ENCODE measurements at places on chromosomes 11 and 22.

GRCh38 chr11:33582636-33583325 lies 117.8 kb downstream of the C11orf91 start:
- DNase-seq, result no peak

DNA sequence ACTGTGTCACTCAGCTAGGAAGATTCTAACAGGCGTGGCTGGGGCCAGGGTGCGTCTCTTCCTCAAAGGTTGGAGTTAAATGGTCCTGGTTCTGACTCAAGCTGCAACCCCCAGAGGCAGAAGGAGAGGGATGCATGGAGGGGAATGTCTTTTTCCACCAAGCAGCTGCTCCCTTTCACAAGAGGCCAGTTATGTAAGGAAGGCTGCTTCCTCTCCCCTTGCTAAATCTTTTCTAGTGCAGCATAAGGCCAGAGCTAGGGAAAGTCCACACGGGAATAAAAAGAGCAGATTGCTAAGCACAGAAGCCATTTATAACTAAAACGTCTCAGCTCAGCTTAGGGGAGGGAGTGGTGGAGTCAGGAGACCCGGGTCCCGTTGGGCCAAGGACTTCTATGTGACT lies 10.0 kb downstream of the PVALB start:
- DNase-seq, result no peak

GRCh38 chr22:24585461-24585860 lies 7.4 kb downstream of the LRRC75B start:
- DNase-seq, result no peak

DNA sequence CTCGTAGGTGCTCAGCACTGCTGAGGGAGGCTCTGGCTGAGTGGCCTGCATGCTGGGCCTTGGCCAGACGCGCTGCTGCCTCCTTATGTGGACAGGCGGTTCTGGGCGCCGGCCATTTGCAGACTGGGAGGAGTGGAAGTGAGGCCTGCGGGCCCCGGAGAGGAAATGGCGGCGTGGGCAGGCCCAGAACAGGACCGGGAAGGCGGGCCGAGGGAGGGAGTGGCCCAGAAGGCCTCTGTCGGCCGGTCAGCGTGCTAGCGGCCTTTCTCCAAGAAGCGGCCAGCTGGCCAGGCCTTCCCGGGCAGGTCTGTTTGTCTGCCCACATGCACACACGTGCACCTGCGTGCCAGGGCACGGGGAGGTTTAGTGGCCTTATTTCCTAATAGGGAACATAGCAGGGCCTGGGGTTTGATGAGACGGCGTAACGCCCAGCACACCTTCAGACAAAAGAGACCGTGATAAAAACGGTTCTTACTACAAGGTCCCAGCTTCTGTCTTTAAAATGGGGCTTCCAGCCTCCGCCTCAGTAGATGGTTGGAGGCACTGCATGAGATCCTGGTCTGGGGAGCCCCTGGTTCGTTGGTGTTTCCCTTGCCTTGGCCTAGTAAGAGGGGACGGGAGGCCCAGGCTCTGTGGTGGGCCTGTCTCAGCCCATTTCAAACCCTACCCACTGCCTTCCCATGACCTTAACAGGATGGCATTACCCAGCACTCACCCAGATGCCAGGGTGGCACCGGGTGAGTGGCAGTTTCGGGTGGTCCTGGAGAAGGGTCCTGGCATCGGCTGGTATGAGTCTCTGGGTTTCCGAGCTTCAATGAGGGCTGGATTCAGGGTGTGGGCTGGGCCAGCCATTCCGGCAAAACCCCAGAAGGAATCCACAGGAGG lies 65.1 kb upstream of the PPARA start:
- DNase-seq, result no peak

DNA sequence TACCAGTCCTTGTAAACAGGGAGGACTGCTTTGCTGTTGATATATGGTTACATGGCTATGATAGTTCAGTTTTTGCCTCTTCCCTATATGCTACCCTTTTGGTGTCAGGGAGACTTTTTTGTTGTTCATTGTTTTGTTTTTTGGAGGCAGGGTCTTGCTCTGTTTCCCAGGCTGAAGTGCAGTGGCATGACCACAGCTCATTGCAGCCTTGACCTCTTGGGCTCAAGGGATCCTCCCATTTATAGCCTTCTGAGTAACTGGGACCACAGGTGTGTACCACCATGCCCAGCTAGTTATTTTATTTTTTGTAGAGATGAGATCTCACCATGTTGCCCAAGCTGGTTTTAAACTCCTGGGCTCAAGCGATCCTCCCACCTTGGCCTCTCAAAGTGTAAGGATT lies 38.6 kb upstream of the SPTBN2 start:
- DNase-seq, result no peak

DNA sequence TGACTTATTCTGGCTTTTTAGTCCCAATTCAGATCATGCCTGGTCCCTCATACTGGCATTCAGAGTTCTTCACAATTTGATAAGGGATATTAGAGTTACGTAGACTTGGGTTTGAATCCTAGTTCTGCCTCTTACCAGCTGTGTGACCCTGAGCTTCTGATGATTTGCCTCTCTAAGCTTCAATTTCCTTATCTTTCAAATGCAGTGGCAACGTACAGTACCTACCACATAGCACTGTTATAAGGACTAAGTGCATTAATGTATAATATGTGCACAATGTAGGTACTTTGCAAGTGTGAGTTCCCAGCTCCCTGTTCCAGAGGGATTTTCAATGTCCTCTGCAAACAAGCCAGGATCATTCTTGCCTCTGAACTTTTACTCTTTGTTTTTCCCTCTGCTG lies 7.3 kb downstream of the RHOG start:
- no peak for DNase-seq

DNA sequence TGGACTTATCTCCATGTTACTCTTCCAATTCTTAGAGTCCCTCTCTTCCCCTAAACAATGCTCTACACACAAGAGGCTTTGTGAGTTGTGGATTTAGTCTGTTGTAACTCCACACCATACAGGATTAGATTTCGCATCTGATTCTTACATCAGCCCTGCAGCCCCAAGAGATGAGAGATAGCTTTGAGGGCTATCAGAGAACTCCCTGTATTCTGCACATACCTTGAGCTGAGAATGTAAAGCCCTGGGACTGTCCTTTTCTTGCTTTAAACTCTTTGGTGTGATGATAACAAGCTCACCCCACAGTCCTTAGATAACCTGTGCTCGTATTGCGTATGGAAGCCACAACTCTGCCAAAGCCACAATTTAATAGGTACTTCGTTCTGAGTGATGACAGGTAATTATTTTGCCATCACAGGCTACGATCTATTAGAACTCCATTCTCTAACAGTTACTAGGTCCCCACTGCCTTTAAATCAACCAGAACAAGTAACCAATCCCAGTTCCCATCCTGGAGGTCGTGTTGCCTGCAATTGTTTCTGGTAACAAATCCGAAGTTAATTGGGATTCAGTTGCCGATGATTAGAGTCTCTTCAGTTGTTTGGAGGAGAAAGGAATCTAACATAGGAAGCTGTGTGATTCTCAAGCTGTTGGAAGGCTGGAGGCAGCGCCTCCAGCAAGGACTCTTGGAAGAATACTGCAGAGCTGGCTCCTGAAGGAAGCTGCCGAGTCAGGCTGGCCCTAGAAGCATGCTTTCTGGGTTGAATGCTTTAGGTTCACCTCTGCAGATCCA lies 1.3 kb upstream of the PARVG start:
- no peak for DNase-seq

GRCh38 chr11:58650496-58650895 lies 28.0 kb downstream of the CNTF start:
- DNase-seq, result no peak

GRCh38 chr11:122123263-122123929 lies 7.4 kb upstream of the BLID start:
- no peak for DNase-seq
